ENCODE measurements at places on chromosomes 1 and 21. TPM values are rescaled to one million over a fixed set of nuclear protein-coding genes. Genes with fewer than 3 reads are reported as not detected.

- DNase-seq: no peak
These were observed 1.6 kb downstream of the ACAP3 start for GRCh38 chr1:1306070-1306660.

DNA sequence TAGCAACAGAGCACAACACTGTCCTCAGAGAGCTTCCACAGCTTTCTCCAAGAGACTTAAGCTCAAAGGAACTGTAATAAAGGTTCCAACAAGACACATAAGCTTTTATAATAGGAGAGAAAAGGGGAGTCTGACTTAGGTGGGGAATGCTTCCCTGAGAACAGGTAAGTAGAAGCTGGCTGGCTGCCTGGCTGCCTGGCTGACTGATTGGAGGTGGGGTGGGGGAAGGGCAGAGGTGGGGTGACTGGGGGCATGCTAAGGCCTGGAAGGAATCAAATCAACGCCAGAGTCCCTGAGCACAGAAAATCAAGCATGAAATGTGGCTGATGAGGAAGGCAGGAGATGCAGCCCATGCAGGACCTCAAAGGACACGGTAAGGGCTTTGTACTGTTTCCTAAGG is 45.8 kb downstream of the DMAP1 start:
- DNase-seq: no peak

- DNase-seq: no peak
These were observed 65.0 kb upstream of the KCND3 start for GRCh38 chr1:112054510-112054909.

DNA sequence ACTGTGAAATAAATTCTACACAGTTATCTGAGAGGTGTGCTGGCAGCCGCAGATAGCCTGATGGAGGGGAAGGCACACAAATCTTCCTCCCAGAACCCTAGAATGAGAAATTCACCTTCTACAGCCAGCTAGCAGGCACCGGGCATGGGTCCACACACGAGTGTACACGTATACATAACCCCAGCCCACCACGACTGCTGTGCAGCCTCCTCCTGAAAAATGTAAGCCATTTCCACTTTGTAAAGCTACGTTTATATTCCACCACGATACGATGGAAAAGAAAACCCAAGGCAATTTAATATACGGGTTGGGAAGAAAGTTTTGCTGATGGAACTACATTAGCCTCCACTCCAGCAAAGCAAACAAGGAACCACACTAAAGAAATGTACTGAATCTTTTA is 1.8 kb downstream of the BTG3 start:
- no peak for DNase-seq

DNA sequence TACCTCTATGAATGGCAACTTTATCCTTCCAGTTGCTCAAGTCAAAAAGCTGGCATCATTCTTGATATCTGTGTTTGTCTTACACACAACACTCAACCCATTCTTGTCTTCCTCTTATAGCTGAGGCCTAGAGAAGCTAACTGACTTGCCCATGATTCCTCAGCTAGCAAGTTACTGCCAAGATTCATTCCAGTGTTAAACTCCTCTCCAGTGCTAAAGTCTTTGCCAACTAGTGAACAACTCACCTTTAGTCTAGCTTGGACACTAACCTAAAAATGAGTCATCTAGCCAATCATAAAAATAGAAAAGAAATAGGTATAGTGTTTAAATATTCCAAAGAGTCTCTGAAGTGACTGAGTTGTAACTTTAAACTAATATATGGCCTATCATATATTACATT is 45.6 kb upstream of the RGS2 start:
- no peak for DNase-seq

DNA sequence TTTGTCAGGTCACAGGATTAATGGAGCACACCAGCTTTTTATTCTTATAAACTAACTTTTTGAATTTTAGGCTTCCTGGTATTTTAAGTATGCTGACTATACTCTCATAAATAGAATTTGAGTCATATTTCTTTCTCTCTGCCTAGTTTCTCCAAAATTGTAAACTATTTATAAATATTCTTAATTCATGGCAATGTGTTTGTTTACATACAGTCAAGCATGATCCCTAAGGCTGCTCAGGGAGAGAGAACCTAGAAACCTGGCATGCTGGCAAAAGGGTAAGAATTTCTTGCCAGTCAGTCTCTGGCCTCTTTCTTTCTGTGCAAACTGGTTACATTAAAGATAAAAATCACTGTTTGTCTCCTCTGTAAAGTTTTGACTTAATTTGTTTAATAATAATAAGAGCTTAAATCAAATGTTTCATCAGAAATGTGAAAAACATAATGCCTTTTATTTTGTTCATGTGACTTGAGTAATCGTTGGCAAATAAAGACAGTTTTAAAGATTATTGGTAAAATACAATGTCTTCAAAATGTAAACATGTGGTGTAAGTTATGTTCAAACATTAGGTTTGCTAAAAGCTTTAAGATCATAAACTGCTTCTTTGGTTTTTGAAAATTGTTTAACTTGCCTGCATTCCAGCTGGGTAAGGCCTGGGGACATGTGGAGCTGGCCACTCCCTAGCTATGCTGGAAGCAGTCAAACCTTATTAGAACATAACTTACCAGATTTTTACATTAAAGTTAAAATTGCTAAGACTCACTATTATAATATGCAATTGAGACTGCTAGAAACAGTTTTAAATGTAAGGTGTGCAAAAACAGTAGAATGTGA is 1401.7 kb downstream of the NCAM2 start:
- no peak for DNase-seq

DNA sequence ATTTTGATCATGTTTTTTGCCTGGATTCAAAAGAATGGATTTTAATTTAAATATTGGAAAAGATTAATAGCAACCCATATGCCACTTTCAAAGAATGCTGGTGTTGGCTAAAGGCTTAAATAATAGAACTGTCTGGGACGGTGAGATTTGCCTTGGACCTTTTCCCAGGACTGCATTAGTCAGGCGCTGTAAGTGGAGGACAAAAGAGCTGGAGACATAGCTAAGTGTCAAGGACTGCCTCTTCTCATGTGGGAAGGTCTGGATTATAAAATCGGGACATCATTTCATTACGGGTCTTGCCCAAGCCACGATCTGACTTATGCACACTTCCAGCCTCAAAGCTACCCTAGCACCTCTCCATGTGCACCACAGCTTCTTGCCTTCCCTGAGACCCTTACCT is 458.5 kb upstream of the DEPDC1 start:
- no peak for DNase-seq

GRCh38 chr1:11923827-11924113 is 2.5 kb downstream of the KIAA2013 start:
- no peak for DNase-seq

DNA sequence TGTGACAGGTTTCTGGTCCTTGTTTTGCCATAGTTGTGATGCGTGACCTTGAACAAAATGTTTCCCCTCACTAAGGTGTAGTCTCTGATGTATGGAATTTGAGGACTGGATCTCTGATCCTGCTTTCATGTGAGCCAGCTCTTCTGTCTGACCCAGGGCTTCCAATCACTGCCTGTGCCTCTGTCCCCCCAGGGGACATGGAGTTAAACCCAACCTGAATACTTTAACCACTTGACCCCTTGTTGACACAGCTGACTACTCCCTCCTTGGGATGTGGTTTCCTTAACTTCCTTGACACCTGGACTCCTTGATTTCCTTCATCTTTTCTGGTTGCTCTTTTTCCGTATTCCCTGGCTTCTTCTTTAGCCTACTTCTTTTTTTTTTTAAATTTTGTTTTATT is 36.0 kb upstream of the SSBP3 start:
- DNase-seq: no peak

- peak; percentile 79 for DNase-seq
These were observed 52.5 kb downstream of the CDC7 start for GRCh38 chr1:91553177-91553591.

DNA sequence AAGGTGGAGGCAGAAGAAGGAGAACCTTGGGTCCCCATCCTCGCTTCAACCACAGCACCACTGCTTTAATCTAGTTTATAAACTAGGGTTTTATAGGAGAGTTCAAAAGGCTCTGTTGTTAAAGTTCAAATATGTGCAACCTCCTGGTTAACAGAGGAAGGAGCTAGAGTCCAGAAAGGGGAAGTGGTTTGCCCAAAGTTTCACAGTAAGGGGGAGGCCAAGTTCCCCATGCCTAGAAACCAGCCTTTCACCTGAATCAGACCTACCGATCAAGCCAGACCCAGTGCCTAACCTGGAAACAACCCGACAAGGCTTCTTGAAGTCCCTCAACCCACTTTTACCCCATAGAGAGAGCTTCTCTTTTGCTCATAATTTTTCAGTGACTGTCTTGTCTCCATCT is 106.5 kb downstream of the PLPP3 start:
- DNase-seq: no peak

GRCh38 chr1:119435052-119435451 is 20.1 kb downstream of the HSD3B2 start:
- DNase-seq: no peak

GRCh38 chr1:154819628-154820590 is 50.2 kb downstream of the KCNN3 start:
- no peak for DNase-seq

DNA sequence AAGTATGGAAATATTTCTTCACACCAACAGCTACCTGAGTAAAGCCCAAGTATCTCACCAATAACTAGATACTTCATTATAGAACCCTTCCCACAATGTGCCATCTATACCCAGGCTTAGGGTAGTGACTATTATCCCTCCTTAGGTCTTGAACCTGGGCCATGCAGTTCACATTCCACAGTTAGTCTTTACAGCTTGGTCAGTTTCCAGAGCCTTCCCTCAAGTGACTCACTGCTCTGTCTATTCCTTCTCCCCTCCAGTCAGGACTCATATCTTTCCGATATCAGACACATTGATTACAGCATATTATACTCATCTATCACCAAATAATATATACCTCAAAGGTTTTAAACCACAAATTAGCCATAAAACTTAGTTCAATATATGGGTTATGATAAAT is 23.6 kb downstream of the VAMP4 start:
- no peak for DNase-seq

- no peak for DNase-seq
These were observed 99.1 kb upstream of the ACTRT2 start for GRCh38 chr1:2921970-2922686.

DNA sequence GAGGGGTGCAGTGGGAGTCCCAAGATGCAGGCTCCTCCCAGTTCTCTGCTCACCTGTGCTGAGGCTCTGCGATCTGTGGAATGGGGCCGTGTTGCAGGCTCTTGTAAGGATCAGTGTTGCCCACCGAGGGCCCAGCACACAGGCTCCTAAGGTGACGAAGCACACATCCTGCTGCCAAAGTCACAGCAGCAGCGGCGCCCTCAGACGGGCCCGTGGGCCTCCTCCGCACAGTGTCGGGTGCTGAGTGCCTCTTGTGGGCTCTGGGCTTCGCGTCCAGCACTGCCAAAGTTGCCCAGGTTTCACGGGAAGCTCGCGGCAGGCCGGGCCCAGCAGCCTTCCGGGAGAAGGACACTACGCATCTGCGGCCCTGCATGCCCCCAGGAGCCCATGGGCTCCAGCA is 72.1 kb upstream of the ABCG1 start:
- peak; percentile 4 for DNase-seq

GRCh38 chr1:26537951-26538352 is 8.4 kb downstream of the RPS6KA1 start:
- DNase-seq: no peak

DNA sequence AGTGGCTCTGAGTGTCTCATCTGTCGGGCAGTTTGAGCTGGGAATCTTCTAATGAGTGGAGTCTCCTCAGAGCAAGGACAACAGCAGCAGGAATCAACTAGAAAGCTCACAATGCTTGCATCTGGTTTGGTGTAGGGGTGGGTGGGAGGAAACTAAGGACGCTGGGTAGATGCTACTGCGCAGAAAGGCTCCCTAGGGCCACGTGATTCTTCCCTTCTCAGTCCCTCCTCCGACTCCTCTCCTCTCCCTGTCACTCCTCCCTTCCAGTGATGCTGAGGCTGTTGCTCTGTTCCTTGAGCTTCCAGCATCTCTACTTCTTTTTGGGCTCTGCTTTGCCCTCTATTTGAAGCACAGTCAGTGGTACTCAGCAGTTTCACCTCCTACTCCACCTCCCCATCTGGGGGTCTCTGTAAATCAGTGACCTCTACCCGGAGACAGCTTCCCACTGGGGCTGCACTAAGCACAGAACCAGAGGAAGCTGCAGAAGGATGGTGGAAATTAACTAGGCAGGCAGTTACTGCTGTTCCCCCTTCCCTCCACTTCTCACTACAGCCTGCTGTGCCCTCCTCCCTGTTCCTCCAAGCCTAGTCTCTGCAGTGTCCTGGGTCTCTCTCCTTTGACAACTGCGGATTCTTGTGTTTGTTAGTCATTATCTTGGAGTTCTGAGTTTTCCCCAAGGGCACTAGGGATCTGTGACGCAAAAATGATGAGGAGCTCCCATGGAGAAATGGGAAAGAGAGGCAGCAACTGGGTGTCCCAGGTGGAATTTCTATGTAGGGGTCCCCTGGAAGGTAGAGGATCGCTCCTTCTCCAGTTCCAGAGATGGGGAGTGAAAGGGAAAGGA is 5.8 kb downstream of the LINGO4 start:
- no peak for DNase-seq

- DNase-seq: no peak
These were observed 5.6 kb upstream of the TFF3 start for GRCh38 chr21:42320791-42321190.

GRCh38 chr1:66438501-66438900 is 95.5 kb upstream of the SGIP1 start:
- no peak for DNase-seq

DNA sequence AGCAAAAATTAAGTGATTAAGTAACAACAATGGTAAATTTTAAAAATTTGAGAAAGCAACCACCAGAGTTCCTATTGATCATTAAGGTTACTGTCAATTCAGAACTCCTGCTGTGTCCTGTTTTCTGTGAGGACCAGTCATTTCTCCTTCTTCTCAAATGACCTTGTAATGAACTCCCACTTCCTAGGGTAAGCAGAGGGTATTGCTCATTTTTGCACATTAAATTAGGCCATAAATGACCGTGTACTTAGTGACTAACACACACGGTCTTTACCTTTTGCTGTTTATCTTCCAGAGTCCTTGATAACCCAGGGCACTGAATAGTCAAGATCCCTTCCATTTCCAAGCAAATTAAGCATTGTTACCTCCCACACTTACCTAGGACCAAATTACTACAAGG is 227.5 kb upstream of the LYPLAL1 start:
- no peak for DNase-seq

GRCh38 chr1:3217181-3217641 is 148.2 kb downstream of the PRDM16 start:
- no peak for DNase-seq

GRCh38 chr1:6775261-6776043 is 9.8 kb upstream of the CAMTA1 start:
- DNase-seq: no peak

GRCh38 chr1:206854401-206855129 is 10.9 kb upstream of the IL20 start:
- DNase-seq: no peak

The KRTAP21-3 gene
- total RNA-seq: not detected

The RHBDL2 gene
- total RNA-seq: not detected

The ICOSLG gene
- total RNA-seq: not detected

The SLAMF6 gene
- total RNA-seq: not detected

The GRHL3 gene
- total RNA-seq: not detected

The MFSD2A gene
- total RNA-seq: 0.32 TPM

The ASAP3 gene
- total RNA-seq: 125 TPM

The ACTA1 gene
- total RNA-seq: not detected

The NECTIN4 gene
- total RNA-seq: not detected

The GPR25 gene
- total RNA-seq: not detected

The OR6N2 gene
- not detected for total RNA-seq

The GBP5 gene
- total RNA-seq: not detected

The NHLH1 gene
- not detected for total RNA-seq

The BGLAP gene
- total RNA-seq: 19.1 TPM

The S100A4 gene
- total RNA-seq: 690 TPM

The CRYZL1 gene
- total RNA-seq: 20.0 TPM
